ENCODE measurements at places on chromosomes 4 and X.
A peak's percentile ranks its signal among the peaks of the same experiment; 100 is the strongest.

DNA sequence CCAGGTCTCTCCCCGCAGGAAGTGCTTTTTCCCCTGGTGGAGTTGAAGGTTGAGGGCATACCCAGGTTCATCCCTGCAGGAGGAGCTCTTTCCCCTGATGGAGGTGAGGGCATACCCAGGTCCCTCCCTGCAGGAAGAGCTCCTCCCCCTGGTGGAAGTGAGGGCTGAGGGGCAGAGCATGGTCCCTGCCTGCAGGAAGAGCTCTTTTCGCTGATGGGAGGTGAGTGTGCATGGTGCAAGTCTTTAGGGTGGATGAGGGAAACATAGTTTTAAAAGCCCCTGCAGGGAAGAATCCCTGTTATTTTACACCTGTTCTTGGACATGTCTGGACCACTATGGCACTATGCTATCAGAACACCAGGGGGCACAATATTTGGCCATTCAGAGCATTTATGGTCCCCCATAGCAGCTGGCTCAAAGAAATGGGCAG is 43.7 kb upstream of the PUDP start:
- DNase-seq: no peak

GRCh38 chr4:70629469-70630090 is 1.0 kb downstream of the ENAM start:
- DNase-seq: no peak

DNA sequence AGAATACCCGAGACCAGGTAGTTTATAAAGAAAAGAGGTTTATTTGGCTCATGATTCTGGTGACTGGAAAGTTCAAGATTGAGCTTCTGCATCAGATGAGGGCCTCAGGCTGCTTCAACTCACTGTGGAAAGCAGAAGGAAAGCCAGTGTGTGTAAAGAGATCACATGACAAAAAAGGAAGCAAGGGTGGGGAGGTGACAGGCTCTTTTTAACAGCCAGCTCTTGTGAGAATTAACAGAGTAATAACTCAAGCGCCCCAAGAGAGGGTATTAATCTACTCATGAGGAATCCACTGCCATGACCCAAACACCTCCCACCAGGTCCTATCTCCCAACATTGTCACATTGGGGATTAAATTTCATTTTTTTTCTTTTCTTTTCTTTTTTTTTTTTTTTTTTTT is 6.3 kb upstream of the YIPF6 start:
- DNase-seq: no peak

GRCh38 chr4:189355590-189355989 is 585.1 kb upstream of the FRG1 start:
- no peak for DNase-seq

DNA sequence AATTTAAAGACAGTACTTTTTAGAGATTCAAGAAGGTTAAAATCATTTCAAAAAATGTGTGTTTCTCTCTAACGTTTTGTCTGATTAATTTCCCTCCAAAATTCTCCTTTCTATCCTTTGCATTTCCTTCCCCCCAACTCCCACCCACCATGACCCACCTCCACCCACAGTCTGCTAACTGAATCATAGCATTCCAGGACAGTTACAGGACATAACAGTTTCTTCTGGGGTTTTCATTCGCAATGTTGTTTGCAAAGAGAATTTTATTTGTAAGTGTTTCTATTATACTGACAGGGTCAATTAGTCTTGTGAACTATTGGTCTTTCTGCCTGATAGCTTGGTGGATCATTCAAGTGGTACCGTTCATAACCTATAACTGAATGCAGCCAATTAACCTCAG is 53.7 kb downstream of the ANAPC10 start:
- no peak for DNase-seq

GRCh38 chr4:129428454-129428853 is 332.5 kb downstream of the C4orf33 start:
- DNase-seq: peak; percentile 56

DNA sequence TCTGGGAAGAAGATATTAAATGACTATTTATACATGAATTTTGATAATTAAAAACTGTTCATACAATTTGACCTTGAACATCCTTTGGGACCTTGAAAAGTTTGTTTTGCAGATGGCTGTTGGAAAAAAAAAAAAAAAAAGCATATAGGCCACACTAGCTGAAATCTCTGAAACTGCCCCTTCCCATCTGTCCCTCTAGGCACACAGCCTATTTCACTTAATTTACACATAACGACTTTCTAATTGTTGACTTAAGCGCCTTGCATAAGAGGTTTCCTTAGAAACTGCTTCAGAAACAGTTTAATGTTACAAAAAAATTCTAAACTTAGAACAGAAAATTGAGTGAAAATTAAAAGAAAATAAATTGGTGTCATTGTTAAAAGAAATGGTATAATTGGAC is 131.0 kb downstream of the COX18 start:
- no peak for DNase-seq

DNA sequence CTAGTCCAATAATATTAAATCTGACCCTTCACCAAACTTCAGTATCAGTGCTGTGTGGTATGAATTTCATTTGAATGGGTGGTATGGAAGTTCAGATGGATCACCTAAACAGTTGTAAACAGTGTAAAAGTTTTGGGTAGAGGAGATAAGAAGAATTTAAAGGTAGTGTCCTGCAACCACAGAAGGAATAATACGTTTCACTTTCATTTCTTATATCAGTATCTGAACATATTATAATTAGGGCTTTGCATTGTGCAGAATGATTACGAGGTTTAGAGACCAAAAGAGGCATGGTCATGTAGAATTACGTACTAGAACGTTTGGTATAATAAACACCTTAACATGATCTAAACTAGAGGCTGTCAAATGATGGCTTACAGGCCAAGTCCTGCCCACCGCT is 116.1 kb downstream of the PDLIM5 start:
- DNase-seq: no peak

- DNase-seq: no peak
Measured at GRCh38 chrX:13876652-13877051, 59.8 kb upstream of the GPM6B start.

DNA sequence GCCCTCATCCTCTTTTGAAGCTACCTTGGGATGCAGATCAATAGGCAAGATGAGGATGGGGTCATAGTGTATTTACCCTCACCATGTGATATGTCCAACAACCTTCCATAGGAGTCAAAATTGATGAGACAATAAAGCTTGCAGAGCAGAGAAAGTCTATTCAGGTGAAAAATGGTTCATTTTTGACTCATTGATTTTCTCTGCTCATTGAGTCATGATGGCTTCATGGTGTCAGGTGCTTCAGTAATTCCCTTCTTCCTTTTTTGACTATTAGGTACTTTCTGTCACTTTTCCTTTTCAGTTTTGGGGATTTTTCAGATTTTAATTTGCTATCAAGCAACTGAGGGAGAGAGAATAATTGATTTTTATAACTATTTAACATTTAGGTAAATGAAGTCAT is 55.9 kb upstream of the IL2 start:
- no peak for DNase-seq

DNA sequence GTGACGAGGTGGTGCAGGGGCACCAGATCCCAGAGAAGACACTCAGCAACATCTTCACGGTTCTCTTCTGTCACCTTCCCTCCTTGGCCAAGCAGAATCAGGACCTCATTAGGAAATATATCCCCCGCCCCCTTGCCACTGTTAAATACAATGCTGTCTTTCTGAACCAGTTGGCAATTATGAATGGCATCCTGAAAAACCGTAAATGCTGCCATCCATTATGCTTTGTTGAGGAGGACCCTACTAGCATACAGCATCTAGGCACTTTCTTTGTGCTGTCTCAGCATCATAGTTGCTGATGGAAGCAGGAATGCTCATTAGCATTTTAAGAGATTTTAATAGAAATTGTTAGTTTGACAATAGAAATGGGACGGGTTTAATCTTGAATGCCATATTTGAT is 138.5 kb downstream of the DCLK2 start:
- DNase-seq: no peak

- DNase-seq: no peak
Measured at GRCh38 chr4:116092961-116093360, 979.5 kb upstream of the NDST4 start.

All from NCI-H510A treated with DMSO at 0.1 percent for 48 hours (cell line).